Karpas-422 (cell line): ENCODE measurements at places on chromosomes 4 and X.

DNA sequence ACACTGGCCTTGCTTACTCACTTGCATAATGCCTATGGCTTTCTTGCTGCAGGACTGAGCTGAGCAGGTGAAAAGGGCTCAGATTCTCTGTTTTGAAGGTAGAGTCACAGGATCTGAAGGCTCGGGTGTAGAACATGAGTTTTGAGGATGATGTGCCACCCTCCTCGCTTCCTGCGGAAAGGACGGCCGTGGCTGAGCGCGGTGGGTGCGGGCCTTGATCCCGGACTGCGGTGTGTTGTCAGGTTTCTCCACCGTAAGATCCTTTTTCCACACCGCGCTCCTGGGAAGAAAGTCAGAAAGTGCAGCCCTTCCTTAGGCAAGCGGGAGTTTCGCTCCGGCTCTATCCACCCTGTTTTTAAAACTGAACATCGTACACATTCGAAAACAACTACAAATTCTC, 36.2 kb downstream of the ZFP42 start:
- DNase-seq: no peak

GRCh38 chrX:35351795-35352483, 409.3 kb downstream of the FAM47B start:
- DNase-seq: no peak

- DNase-seq: no peak
These were observed 1399.1 kb upstream of the PCDH7 start for GRCh38 chr4:29320947-29321620.

- no peak for DNase-seq
These were observed 92.2 kb upstream of the SPRY1 start for GRCh38 chr4:123304151-123304964.

- no peak for DNase-seq
These were observed 26.1 kb downstream of the ARHGEF6 start for GRCh38 chrX:136754651-136755050.

DNA sequence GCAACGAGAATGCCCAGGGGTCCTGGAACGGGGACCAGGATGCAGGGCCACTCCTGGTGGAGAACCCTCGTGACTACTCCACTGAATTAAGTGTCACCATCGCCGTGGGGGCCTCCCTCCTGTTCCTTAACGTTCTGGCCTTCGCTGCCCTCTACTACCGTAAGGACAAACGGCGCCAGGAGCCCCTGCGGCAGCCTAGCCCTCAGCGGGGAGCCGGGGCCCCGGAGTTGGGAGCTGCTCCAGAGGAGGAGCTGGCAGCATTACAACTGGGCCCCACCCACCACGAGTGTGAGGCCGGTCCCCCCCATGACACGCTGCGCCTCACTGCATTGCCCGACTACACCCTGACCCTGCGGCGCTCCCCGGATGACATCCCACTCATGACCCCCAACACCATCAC, 24.9 kb downstream of the NLGN3 start:
- no peak for DNase-seq

GRCh38 chr4:2193326-2193725, 48.6 kb downstream of the HAUS3 start:
- DNase-seq: peak; percentile 23

DNA sequence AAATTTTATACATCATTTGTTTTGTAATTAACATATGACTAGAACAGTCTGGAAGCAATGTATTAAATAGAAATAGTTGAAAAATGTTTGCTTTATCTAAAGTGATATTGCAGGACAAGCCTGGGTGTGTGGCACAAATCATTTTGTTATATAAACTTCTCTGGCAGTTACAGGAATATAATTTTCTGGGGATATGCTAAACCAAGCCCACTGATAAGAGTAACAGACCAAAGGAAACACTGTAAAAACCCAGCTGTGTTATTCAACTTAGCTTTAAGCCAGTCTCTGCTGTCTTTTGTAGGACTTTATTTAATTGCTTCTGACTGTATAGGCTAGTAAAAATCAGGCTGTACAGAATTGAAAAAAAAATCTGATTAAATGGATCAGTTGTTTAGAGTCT, 156.2 kb downstream of the NR3C2 start:
- DNase-seq: no peak

- DNase-seq: no peak
These were observed 38.5 kb downstream of the HERC3 start for GRCh38 chr4:88630756-88631155.

DNA sequence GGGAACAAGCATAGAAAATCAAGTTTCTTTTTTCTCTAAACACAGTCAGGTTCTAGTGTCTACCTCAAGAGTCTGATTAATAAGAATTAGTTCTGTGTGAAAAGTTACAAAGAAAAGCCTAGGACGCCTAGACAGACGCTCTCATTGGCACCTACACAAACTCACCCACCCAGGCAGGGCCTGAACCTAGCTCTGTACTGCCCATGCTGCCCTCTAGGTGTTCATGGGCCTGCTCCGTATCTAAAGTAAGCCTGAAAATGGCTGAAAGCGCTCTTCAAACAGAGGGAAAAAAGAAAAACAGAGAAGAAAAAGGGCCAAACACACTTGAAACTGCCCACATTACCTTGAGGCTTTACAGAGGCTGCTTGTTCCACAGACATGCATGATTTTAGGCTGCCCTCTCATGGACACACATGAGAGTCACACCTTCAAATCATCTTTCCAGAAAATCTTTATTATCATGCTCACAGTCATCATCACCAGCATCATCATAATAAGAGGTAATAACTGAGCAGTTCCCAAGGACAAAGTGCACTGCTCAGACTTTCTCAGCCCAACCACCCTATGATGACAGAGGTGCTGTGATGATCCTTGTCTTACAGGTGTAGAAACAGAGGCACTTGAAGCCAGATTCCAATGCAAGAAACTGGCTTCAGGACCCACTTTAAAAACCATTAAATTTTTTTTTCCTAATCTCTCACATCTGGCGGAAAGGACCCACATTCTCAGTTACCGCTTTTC, 49.6 kb downstream of the MAP7D2 start:
- peak; percentile 83 for DNase-seq

- DNase-seq: no peak
These were observed 315.2 kb upstream of the SLIT2 start for GRCh38 chr4:19936476-19936875.

- no peak for DNase-seq
These were observed 145.3 kb upstream of the VCX3B start for GRCh38 chrX:8319359-8319758.

GRCh38 chrX:30301963-30302362, 7.2 kb downstream of the NR0B1 start:
- DNase-seq: no peak
